GM04504 (cell line): ENCODE measurements at places on chromosomes 5 and 9.

DNA sequence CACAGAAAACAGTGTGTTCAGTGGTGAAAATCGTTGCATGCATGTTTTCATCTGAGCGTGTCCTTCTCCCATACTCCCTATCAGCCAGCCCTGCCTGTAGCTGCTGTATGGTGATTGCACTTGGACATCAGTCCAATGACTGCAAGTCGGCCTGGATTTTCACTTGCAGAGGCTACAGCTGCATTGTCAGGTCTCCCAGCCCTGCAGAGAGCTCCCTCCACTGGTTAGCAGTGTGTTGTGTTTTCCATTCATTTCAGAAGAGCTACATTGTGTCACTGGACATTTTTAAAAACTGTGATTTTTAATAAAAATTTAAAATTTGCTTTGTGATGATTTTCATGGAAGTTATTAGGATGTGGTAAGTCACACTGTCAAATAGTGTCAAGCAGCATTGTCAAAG lies 96.6 kb downstream of the SYK start:
- no peak for DNase-seq

- DNase-seq: no peak
These were observed 421.6 kb downstream of the IRX1 start for GRCh38 chr5:4017076-4017803.

DNA sequence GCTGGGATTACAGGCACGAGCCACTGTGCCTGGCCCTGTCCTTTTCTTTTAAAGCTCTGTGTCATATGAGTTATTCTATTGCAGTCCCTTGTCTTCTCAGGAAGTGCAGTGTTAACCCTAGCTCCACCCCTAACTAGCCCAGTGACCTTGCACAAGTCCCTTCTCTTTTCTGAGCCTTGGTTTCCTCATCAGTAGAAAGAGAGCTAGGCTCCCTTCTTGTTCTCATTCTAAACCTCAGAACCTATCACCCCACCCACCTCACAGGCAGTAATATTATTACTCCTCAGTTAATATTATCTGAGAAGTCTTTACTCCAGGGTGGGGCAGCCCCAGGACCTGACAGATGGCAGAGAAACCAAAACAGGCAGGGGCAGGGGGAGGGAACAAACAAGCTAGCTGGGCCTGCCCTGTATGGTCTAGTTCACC lies 7.2 kb downstream of the CYFIP2 start:
- DNase-seq: no peak

DNA sequence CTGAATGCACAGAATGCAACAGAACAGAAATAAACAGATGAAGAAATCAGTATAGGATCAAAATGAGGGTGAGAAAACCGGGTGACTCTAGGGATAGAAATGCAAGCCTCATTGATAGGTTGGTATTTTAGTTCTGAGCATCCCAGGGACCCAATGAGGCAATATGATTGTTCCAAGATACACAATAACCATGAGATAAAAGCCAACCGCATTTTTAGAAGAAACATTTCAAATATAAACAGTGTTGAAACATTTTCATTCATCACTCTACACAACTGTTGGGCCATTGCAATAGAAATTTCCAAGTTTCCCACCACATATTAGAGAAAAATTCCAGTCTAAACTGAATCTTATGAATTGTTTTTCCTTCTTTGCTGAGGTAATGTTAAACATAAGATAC lies 452.3 kb upstream of the PTGER4 start:
- DNase-seq: no peak

DNA sequence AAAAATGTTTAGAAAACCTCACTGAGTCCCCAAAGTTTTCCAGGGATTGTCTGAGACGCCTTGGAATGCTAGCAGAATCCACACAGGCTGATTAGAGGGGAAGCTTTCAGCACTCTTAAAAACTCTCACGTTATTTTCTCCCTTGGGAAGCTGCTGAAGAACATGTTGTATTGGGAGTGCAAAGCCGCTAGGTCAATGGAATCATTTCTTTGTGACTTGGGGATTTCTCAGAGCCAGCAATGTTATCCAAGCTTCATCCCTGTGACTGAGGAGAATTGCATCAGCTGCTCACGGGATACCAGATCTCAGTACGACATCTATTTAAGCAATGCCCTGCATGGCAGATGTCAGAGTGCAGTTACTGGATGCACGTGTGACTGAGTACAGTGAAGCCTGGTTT lies 426.4 kb upstream of the MPDZ start:
- no peak for DNase-seq

- DNase-seq: no peak
These were observed 19.9 kb downstream of the GDA start for GRCh38 chr9:72169178-72169577.

GRCh38 chr9:128335161-128335560 lies 5.2 kb upstream of the SLC27A4 start:
- no peak for DNase-seq

- peak; percentile 77 for DNase-seq
These were observed 1.7 kb upstream of the EFNA5 start for GRCh38 chr5:107672211-107673038.

DNA sequence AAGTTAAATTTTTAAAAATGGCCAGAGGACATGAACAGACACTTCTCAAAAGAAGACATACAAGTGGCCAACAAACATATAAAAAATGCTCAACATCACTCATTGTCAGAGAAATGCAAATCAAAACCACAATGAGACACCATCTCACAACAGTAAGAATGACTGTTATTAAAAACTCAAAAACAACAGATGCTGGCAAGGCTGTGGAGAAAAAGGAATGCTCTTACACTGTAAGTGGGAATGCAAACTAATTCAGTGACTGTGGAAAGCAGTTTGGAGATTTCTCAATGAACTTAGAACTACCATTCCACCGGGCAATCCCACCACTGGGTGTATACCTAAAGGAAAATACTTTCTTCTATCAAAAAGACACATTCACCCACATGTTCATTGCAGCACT lies 168.5 kb upstream of the PIK3R1 start:
- peak; percentile 79 for DNase-seq

DNA sequence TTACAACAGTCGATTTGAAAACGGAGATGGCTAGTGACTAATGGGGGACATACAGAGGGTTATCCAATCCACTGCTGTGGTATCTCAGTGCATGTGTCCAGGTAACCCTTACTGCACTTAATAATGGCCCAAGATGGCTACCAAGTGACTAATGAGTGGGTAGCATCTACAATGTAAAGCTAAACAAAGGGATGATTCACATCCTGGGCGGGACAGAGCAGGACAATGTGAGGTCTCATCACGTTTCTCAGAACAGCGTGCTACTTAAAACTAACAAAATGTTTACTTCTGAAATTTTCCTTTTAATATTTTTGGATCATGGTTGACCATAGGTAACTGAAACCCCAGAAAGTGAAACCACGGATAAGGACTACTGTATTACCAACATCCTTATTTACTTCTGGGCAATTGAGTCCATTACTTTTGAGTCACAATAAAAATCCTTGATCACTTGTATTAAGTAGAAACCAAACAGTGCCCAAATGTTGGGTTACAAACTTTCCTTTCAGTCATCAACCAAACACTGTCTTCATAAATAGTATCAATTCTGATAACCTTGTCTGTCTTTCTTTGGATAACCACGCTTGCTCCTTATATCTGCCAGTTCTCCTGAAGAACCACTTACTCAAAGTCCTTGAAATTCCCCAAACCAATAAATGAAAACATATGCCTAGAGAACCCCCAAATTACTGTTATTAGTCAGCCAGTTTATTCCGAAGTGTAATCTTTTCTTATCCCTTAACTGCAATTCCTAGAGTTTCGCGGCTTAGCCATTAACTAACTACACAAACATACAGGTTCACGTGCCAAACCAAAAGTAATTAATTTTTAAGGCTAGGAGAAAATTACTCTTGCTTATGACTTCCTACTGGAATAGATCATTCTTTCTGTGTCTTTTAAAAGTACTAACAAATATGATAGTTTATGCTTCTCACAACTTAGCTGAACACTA lies 59.7 kb downstream of the ELL2 start:
- DNase-seq: no peak

- no peak for DNase-seq
These were observed 31.1 kb downstream of the ANKS6 start for GRCh38 chr9:98765256-98765655.

DNA sequence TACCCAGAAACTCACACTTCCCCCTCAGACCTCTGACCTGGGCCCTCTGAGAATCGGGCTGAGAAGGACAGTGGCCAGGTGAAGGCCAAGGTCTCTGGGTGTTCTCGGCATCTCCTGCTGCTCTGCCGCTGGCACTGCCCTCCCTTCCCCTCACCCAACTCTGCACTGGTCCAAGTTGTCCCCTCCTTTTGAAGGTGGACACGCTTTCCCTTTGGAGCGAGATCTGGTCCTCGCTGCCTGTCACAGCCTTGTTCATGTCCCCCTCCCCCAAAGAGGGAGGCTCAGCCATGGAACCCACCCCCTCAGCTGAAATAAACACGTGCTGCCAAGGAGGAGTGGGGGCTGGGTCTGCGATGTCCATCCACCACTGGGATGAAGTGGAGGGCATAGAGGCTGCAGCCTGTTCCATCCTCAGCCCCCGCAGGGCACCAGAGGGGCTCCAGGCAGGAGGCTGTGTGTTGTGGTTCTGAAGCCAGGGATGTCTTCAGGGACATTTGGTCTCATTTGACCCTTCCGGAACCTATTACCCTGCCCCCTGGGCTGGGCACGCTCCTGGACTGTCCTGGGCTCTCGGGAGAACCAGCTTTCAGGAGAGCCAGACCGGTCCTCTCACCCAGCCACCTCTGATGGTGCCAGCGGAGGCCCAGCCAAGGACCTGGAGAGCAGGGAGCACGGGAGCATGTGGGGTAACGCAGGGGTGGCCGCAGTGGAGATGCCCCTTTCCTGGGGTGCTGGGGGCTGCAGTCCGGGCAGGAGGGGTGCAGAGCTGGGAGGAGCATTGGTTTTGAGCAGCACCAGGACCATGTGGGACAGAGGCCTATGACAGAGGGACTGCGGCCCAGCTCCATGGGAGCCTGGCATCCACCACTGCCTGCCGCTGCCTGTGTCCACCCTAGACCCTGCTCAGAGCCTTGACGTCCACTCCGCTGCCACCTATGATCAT lies 4.7 kb upstream of the LCN2 start:
- no peak for DNase-seq

DNA sequence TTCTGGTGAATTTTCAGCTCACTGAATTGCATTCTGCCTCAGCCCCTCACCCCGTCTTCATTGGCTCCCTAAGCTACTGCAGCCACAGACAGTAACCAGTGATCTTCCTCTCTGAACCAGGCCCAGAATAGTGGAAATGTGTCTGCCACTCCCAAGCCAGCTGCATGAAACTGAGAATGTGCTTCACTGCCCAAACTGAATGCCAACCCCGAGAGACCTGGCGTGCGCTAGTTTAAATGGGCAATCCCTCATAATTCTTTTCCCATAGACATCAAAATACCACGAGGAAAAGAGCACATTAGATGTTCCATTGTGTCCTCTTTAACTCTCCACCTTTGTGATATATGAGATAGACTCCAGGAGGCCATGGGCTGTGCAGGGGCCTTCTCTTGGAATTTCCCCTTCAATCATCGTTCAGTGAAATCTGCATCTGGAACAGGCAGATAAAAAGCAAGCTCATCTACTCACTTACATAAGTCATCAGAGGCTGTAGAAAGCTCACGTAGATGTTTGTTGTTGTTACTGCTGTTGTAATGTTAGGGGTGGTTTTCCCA lies 320.2 kb downstream of the NFIB start:
- no peak for DNase-seq

DNA sequence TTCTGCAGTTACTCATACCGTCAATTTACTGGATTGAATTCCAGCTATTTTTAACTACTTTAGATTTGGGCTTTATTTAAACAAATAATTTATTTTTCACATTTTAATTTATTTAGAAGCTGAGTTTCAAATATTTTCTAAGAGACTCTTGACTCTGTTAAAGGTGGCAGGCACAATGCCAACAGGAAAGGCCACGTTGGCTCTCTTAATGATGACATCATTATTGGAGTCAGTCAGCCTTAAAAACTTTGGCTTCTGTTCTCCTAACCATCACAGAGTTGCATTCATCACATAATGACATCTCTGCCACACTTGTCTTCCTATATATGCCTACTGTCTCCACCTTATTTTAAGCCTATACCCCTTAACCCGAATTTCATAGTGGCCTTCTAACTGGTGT lies 172.3 kb upstream of the PLPPR1 start:
- DNase-seq: no peak

DNA sequence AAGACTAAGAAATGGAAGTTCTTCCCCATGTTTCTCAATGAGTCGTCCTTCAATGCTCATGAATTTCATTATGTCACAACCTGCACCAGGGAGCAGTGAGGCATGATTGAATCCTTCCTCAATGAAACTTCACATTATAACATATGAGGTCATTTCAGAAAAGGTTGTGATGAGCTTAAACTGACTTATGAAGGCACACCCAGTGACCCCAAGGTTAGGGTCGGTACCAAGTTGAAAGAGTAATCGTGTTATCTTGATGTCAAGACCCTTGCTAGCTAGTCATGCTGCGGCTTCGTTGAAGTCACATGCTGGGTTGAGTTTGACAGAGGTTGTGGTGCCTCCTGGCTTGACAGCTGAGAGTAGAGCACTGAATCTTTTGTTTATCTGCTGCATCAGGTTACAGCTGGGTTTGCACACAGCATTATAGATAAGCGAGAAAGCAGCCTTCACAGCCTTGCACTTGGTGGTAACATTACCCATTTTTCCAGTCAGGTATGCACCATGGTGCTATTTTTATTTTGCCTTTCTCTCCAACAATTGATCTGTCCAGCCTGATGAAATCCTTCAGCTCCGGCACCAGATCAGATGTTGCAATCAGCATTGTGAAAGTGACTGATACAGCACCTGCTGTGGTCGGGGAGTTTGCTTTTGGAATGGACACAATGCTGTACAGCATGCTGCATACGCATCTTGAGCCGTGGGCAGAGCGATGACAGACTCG lies 133.2 kb downstream of the ERCC6L2 start:
- no peak for DNase-seq

DNA sequence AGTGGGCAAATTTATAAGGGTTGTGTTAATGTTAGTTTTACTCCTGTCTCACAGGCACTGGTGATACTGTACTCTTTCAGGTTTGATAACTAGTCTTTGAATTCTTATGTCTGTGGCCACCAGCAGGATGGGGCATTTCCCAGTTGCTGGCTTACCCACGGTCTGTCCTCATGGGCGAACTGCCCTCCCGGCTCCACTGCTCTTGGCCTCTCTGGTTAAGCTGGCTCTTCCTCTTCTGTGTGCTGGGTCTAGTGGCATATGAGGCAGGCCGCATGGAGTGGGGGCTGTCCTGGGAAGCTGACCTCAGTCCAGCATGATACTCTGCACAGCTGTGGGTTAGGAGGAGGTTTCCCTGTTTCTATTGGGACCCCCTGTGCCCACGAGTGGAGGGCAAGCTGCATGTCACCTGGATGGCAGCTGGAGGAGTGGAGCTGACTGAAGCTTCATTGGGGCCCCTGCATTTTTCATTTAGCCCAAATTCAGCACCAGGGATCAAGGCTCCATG lies 19.5 kb downstream of the PHF2 start:
- DNase-seq: no peak

DNA sequence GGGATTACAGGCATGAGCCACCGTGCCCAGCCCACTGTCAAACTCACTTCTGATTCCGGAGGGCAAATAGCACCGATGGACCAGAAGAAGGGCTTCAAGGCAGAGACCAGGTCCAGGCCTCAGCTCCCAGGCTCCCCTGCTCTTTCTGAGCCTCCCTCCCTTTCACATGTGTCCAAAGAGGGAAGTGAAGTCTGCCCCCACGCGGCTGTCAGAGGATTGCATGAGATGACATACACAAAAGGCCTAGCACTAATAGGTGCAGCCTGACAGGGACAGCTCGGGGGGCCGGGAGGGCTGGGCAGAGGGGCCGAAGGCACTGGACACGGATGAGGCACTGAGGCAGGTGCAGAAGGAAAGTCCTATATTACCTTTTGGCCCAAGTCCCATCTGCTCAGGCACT lies 16.1 kb downstream of the FBP1 start:
- no peak for DNase-seq
